ENCODE measurements at places on chromosomes 12 and 14. TPM values are rescaled to one million over a fixed set of nuclear protein-coding genes. Genes with fewer than 3 reads are reported as not detected.

CPNE6 gene
- not detected for total RNA-seq

DNA sequence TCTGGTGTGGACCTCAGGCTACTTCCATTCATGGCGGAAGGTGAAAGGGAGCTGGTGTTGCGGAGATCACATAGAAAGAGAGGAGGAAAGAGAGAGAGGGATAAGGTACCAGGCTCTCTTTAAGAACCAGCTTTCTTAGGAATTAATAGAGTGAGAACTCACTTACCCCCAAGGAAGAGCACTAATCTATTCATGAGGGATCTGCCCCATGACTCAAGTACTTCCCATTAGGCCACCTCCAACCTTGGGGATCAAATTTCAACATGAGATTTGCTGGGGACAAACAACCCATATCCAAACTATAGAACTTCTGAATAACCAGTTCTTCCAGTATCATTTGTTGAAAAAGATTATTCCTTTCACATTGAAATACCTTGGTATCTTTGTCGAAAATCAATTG is 34.0 kb upstream of the C2CD5 start:
- no peak for DNase-seq

GRCh38 chr12:114440270-114441038 is 34.5 kb upstream of the TBX5 start:
- no peak for DNase-seq

SELPLG gene
- total RNA-seq, result 2.2 TPM

- no peak for DNase-seq
Measured at GRCh38 chr12:46435625-46436024, 63.1 kb upstream of the SLC38A2 start.

DNA sequence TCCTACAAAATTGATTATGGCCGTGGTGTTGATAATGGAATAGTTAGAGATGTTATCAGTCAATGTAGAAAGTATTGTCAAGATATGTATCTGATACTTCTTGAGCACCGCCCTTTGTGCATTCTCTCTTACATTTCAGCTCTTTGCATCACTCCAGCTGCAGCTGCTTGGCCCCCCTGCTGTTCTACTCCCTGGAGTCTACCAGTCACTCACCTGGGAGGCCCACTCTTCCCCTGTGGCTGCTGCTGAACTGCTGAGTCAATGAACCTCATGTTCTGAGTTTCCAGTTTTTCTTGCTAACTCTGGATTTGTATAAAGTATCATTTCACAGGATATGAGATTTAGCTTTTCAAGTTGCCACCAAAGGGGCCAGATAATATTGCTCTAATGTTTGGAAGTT is 312.8 kb upstream of the SLC16A7 start:
- DNase-seq, result no peak

DNA sequence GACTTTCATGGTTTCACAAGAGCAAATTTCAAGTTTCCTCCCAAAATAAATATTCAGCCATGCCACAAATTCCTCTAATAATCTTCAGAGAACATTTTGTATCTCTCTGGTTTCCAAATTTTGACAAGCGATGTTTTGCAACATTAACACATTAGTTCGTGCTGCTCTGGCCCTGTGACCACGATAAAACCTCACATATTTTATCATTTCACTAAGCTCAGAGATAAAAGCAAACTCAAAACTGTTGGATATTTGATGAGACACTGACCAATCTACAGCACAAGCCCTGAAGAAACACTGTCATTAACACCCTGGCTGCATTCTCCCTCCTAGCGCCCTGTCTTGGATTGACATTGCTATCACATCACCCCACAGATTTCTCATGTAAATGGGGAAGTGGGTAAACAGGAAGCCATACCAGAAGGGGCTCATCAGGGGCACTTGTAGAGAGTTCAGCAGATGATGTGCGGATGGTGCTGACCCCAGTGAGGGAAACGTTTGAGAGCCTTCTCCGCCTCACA is 264.3 kb downstream of the PRKD1 start:
- DNase-seq, result no peak

DNA sequence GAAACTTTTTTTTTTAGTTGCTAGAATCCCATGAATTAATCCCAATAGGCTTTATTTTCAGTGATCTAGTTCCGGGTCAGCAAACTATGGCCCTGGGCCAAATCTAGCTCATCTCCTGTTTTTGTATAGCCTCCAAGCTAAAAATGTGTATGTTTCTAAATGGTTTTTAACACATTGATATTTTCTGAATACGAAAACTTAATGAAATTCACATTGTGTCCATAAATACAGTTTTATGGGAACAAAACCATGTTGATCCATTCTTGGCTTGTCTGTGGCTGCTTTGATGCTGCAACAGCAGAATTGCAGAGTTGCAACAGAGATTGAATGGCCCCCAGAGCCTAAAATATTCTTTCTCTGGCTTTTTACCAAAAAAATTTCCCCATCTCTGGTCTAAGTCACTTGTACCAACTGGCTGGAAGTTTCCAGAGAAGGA is 47.5 kb downstream of the ZNF664 start:
- DNase-seq, result no peak

GRCh38 chr12:124259154-124260066 is 35.5 kb upstream of the RFLNA start:
- DNase-seq, result no peak

GRCh38 chr14:69818758-69819191 is 21.7 kb upstream of the SLC10A1 start:
- DNase-seq, result peak; percentile 87

RAPGEF3 gene
- total RNA-seq, result 16.0 TPM

SRGAP1 gene
- total RNA-seq, result 6.1 TPM

DNA sequence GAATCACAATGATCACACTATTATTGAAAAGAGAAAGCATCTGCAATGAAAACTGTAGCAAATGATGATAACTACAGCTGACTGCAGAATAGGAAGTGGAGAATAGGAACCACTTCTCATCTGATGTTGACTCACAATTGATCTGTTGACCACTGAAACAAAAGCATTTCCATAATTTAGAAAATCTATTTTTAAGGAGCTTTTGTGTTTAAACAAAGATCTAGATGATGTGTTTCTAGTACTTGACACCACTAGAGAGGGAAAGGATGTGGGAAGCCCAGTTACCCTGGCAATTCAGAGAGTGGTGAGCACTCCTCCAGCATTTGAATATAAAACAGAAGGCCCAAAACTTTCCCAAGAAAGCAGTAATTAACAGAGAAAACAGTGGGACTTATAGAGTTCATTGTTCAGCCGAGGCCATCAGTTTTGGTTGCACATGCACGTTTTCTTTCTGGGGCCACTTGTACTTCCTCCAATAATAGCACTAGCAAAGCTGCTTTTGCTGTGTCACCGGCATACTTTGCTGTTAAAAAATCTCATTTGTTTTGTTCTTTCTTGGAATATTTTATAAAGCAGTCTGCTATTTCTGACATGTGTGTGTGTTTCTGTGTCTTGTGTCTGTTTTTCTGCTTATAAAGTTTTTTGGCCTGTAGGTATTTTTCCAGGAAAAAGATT is 76.1 kb upstream of the HECTD1 start:
- no peak for DNase-seq
